ENCODE measurements at places on chromosomes 16 and 17.

- DNase-seq = peak; percentile 13
Observed at GRCh38 chr16:4376126-4376892, 4.7 kb downstream of the VASN start.

GRCh38 chr16:46720619-46721018, 27.5 kb downstream of the MYLK3 start:
- DNase-seq = no peak

- no peak for DNase-seq
Observed at GRCh38 chr17:80596760-80597608, 52.3 kb downstream of the RPTOR start.

- no peak for DNase-seq
Observed at GRCh38 chr16:65875381-65876055, 491.0 kb upstream of the CDH5 start.

DNA sequence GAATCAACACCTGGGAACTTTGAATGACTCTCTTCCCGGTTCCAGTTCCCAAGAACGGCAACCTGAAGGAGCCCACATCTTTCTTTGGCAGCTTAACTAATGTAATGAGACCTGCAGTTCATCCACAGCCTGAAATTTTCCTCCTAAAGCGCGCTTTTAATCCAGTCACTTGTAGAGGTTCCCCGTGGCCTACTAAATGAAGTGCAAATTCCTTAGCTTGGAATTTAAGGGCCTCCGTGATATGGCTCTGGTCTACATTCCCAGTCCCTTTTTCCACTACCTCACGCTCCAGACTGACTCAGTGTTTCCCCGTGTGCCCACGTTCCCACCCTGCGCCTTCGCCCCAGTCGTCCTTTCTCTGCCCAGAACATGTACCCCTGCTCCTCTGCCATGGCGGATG, 27.2 kb downstream of the FZD2 start:
- DNase-seq = no peak

DNA sequence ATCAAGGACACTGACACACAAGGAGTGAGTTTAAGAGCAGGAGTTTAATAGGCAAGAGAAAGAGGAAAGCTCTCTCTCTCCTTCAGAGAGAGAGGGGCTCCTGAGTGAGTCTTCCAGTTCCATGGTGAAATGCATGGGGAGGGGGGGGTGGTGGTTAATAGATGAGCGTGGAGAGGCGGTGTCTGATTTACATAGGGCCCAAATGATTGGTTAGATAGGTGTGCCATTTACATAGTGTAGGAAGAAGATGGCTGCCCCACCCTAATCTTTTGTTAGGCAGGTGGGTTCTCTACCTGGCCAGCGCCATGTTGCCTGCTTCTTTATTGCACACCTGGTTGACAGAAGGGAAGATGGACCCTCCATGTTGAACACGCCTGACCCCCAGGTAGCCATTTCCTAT, 250.0 kb upstream of the CACNG5 start:
- no peak for DNase-seq

GRCh38 chr16:87701505-87701921, 64.3 kb downstream of the KLHDC4 start:
- no peak for DNase-seq

GRCh38 chr17:72126575-72127486, 6.0 kb downstream of the SOX9 start:
- DNase-seq = no peak

DNA sequence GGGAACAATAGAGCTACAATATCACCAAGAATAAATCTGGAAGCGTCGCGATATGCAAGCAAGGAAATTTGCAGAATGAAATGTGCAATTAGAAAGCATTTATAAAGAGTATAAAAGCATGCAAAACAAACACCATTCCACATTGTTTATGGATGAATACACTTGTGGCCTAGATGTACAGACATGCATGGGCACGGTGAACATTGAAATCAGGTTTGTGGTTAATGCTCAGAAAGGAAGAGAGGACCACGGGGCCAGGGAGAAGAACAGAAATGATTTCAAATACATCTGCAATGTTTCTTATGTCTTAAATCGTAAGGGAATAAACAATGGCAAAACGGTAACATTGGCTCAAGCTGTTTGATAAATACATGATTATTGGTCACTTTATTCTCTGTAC, 235.9 kb downstream of the FOXL1 start:
- DNase-seq = no peak

- no peak for DNase-seq
Observed at GRCh38 chr17:28725166-28725659, 820 bp downstream of the TLCD1 start.

GRCh38 chr17:80910043-80910442, 81.6 kb upstream of the CHMP6 start:
- DNase-seq = no peak

- DNase-seq = no peak
Observed at GRCh38 chr16:25198021-25198420, 18.7 kb upstream of the AQP8 start.

DNA sequence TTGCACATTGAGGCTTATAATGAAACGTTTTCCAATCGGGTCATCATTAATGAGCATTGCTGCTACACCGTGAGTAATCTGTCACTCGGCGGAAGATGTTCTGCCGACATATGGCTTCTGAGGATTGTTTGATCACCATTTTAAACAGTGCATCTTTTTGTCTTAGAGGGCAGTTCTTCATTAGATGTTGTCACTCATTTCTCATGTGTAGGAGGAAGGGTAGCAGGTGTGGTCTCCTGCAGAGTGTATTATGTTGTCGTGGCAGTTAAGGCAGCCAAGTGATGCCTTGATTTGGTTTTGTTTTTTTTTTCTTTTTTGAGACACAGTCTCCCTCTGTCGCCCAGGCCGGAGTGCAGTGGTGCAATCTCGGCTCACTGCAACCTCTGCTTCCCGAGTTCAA, 50.5 kb downstream of the SEC14L1 start:
- no peak for DNase-seq

DNA sequence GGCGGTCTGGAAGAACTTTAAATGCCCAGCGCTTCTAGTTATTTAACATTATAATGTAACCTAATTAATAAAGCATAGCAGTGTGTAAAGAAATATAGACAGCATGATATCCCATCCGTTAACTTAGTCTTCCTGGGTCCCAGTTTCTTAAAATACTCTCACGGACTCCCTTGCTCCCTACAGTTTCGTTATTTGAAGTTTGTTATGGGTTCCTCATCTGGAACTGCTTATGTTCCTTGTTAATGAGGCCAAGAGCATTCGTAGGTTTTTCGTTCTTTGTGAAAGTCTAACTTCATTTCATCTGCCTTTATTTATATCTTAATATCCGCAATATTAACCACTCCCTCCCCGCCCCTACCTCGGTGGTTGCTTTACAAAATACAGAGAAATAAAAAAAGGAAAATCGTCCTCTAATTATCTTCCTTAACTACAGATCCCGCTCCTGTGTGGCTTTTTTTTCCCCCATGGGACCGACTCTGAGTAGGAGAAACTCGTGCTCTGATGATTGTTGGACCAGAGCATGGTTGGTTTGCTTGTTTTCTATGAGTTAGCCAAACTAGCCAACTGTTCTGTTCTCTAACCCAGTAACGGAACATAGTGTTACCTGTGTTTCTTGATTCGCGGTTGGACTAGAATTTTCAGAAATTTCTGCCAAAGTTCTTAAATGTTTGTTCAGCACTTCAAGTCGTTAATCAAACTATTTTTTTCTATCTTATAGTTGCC, 863 bp downstream of the ADPRM start:
- DNase-seq = no peak

All from WTC11 (cell line).